Activated naive CD8-positive, alpha-beta T cell treated with anti-CD3 and anti-CD28 coated beads for 36 hours (primary cell): ENCODE measurements at places on chromosomes 5 and 9. TPM values are rescaled to one million over a fixed set of nuclear protein-coding genes. Genes with fewer than 3 reads are reported as not detected.
A peak's percentile ranks its signal among the peaks of the same experiment; 100 is the strongest.

Gene SLC34A1
- not detected for total RNA-seq

DNA sequence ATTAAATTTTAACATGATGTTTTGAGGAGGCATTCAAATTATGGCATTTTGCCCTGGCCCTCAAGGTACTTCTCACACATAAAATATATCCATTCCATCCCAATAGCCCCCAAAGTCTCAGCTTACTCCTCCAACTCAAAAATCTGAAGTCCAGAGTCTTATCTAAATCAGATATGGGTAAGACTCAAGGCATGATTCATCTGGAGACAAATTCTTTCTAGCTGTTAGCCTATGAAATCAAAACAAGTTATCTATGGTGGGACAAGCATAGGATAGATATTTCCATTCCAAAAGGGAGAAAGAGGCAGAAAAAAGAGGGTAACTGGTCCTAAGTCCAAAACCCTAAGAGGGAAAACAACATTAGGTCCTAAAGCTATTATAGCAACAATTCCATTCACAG is 408.4 kb downstream of the ZNF608 start:
- no peak overlapping the region for H3K4me3 ChIP-seq
- no peaks in the 10 kb centered on the region for H3K36me3 ChIP-seq
- DNase-seq = no peak
- H3K27ac ChIP-seq = no peak overlapping the region

Gene CARTPT
- not detected for total RNA-seq

DNA sequence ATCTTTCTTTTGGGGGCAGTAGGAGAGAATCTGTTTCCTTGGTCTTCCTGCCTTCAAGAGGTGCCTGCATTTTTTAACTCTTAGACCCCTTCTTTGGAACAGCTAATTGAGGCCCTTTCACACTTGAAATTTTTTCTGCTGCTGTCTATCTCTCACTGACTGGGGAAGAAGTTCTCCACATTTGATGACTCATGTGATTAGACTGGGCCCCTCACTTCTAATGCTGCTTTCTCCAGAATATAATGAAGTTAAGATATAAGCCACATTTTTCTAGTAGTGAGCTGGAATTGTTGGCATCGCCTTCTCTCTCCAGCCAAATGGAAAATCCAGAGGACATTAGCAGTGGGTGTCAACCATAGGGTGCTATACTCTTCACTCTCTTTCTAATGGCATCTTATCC is 12.4 kb downstream of the ZNF474 start:
- H3K27me3 ChIP-seq = peaks cover 6% of the 10 kb centered on the region
- peaks cover 7% of the 10 kb centered on the region for H3K4me1 ChIP-seq
- H3K27ac ChIP-seq = no peak overlapping the region
- no peak overlapping the region for H3K4me3 ChIP-seq

GRCh38 chr9:71647094-71647591 is 121.2 kb downstream of the CEMIP2 start:
- DNase-seq = no peak
- no peak overlapping the region for H3K27ac ChIP-seq
- H3K36me3 ChIP-seq = peaks cover 1% of the 10 kb centered on the region
- H3K4me3 ChIP-seq = peak overlapping the region; percentile 38

Gene SAPCD2
- 15.4 TPM for total RNA-seq

DNA sequence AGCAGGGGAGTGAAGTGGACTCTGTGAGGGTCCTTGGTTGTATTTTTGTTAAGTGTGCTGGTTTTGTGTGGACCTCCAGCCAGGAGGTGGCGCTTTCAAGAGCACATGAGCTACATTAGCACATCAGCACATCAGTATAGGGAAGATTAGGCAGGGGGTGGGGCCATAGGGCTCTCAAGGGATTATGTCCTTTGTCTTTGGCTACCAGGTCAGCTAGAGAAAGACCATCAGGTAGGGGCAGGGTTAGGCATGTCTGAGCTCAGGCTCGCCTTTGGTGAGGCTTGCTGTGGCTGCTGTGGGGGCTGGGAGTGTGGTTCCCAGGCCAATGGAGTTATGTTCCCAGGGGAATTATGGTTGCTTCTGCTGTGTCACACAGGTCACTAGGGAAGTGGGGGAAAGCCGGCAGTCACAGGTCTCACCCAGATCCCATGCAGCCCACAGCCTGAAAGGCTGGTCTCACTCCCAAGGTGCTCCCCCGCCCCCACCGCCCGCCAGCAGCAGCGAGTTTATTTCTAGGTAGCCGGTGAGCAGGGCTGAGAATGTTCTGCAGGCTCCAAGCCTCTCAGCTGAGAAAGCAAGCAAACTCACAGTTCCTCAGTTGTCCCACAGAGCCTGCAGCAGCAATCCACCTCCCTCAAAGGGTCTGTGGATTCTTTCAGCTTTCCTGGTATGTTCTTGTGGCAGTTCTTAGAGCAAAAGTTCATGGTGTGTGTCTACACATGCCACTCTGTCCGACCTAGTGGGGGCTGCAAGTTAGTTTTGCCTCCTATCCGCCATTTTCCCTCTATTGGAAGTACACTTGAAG is 13.7 kb downstream of the OR1J1 start:
- peaks cover 26% of the 10 kb centered on the region for H3K27me3 ChIP-seq
- H3K4me1 ChIP-seq = peaks cover 13% of the 10 kb centered on the region
- peak overlapping the region; percentile 78 for H3K4me3 ChIP-seq
- H3K36me3 ChIP-seq = no peaks in the 10 kb centered on the region
- DNase-seq = peak; percentile 32

DNA sequence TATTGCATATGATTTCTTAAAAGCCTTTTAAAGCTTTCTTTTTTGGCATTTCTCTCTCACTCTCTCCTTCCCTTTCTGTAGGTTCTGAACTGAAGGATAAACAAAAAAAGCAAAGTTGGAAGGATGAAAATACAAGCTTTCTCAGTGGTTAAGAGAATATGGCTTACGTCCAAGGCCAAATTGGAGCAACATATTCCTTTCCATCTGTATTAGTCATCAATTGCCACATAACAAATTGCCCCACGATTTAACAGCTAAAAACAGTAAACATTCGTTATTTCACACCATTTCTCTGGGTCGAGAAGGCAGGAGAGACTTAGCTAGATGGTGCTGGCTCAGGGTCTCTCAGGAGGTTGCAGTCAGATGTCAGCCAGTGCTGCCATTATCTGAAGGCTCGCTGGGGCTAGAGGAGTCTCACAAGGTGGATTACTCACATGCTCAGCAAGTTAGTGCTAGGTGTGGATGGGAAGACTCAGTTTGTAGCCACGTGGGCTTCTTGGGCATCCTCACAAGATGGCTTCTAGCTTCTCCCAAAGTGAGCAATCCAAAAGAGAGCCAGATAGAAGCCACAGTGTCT is 2.0 kb upstream of the ROR2 start:
- no peak for DNase-seq
- H3K36me3 ChIP-seq = no peaks in the 10 kb centered on the region
- H3K27ac ChIP-seq = no peak overlapping the region
- H3K27me3 ChIP-seq = peaks cover 60% of the 10 kb centered on the region
- peaks cover 4% of the 10 kb centered on the region for H3K4me1 ChIP-seq

- H3K36me3 ChIP-seq = no peaks in the 10 kb centered on the region
- H3K27me3 ChIP-seq = peaks cover 85% of the 10 kb centered on the region
- H3K27ac ChIP-seq = no peak overlapping the region
- no peak for DNase-seq
These were observed 7.2 kb upstream of the PIP5K1B start for GRCh38 chr9:68697851-68698250.

GRCh38 chr5:138815529-138815928 is 59.6 kb downstream of the LRRTM2 start:
- H3K36me3 ChIP-seq = peaks cover 2% of the 10 kb centered on the region
- no peak overlapping the region for H3K27ac ChIP-seq
- H3K4me1 ChIP-seq = no peaks in the 10 kb centered on the region
- no peak for DNase-seq

DNA sequence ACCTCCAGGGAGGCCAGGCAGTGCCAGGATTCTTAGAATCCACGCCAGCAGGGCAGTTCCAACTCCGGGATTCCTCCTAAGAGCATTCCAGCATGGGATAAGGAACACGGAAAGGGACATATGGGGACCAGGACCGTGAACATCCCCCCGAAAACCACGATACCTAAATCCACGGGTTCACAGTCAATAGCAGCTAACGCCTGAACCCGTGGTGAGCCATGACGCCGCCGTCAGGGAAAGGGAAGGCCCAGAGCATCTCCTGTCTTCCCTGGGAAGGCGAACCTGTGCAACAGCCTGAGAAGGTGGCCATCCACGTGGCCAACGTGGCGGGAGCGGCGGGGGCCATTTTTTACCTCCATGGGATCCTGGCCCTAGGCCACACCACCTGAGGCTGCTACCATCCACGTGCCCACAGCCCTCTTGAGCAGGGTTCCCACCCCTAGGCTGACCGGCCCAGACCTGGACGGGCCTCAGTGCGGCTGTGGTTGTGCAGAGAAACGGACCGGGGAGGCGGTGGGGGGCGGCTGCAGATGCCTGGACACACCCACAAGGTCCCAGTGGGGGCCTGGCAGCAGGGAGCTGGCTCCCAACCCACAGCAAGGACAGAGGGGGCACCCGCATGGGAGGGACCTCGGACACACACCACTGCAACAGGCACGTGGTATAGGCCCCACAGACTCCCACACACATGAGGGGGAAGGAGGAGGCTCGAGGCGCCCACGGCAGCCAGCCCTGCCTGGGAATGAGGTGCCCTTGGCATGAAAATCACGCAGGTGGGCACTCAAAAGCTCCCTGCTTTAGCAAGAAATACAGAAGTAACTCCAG is 42.8 kb downstream of the SLC12A7 start:
- no peak for DNase-seq
- no peak overlapping the region for H3K27ac ChIP-seq
- H3K36me3 ChIP-seq = no peaks in the 10 kb centered on the region
- H3K4me1 ChIP-seq = no peaks in the 10 kb centered on the region
- H3K27me3 ChIP-seq = no peaks in the 10 kb centered on the region

Gene TEK
- total RNA-seq = not detected
